Mesenchymal stem cell (in vitro differentiated cells and primary cell): ENCODE measurements at places on chromosomes 5 and 9.

DNA sequence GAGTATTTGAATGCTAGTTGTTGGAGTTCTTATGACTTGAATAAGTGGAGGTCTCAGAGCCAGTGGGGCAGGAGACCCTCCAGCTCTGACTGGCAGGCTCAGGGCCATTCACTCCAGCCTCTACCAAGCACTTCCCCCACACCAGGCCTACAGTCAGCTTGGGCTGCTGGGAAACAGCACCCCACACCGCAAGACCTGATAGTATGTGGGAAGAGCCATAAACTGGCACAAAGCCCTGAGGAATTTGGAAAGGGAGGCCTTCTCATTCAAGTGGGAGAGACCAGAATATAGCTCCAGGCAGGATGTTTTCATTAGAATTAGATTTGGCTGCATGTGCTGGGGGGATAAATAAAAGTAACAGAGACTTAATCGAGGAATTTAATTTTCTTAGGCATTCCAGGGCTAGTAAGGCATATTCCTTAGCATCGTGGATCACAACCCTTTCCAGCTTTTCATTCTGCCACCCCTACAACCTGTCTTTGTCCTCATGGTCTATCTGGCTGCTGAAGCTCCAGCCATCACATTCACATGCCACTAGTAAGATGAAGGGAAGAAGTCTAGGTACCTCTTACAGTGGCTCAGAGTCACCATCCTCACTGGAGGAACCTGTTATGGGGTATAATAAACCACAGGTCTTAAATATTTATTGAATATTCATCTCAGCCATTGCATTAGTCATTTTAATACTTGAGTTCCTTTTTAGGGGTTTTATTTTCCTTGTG is 47.5 kb downstream of the TMOD1 start:
- H3K27me3 ChIP-seq: peaks cover 8% of the 10 kb centered on the region
- H3K36me3 ChIP-seq: no peaks in the 10 kb centered on the region
- H3K4me3 ChIP-seq: no peak overlapping the region
- no peak for DNase-seq
- H3K27ac ChIP-seq: no peak overlapping the region
- no peaks in the 10 kb centered on the region for H3K4me1 ChIP-seq

GRCh38 chr9:87545858-87546257 is 48.2 kb downstream of the DAPK1 start:
- no peaks in the 10 kb centered on the region for H3K36me3 ChIP-seq
- DNase-seq: peak; percentile 25
- H3K27ac ChIP-seq: peak overlapping the region; percentile 35
- no peak overlapping the region for H3K4me3 ChIP-seq
- peaks cover 18% of the 10 kb centered on the region for H3K4me1 ChIP-seq

DNA sequence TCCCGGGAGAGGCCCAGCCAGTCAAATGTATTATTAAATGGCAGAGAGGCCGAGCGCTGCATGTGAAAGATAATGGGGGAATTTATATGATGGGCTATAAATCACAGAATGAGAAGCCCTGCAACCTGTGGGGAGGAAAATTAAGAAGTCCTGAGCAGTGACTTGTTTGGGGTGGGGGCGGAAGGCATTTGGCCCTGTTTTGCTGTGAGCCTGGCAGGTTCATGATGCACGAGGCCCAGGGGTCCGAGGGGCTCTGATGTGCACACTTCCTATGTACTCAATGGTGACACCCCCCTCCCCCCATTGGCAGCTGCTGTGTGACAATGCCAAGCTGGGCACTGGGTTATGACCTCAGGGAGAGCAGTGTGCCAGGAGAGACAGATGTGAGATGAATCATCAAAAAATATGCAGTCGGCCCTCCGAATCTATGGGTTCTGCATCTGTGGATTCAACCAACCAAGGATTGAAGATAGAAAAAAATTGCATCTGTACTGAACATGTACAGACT is 13.7 kb upstream of the DAB2IP start:
- DNase-seq: peak; percentile 19
- no peak overlapping the region for H3K27ac ChIP-seq
- no peaks in the 10 kb centered on the region for H3K36me3 ChIP-seq
- peaks cover 30% of the 10 kb centered on the region for H3K4me1 ChIP-seq
- no peak overlapping the region for H3K4me3 ChIP-seq

DNA sequence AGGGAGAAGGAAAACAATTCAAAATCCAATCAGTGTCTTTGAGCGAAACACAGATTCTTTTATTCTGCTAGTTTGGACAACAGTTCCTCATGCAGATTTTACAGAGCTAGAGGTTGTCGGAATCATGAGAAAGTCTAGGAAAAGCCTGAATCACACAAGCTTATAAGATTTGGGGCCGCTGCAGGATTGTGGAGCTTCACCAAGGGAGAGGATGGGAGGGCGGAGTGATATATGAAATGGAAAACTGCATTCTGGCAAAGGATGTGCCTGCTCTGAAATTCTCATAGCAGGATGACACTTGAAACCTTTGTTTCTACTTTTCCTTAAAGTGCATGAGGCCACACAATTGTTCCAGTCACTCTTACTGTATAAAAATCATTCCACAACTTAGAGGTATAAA is 134.3 kb downstream of the OR2K2 start:
- no peaks in the 10 kb centered on the region for H3K4me1 ChIP-seq
- no peaks in the 10 kb centered on the region for H3K36me3 ChIP-seq
- no peak overlapping the region for H3K4me3 ChIP-seq

GRCh38 chr9:15157381-15157780 is 149.6 kb downstream of the TTC39B start:
- H3K4me3 ChIP-seq: no peak overlapping the region
- H3K36me3 ChIP-seq: no peaks in the 10 kb centered on the region
- H3K4me1 ChIP-seq: peaks cover 2% of the 10 kb centered on the region
- DNase-seq: no peak

DNA sequence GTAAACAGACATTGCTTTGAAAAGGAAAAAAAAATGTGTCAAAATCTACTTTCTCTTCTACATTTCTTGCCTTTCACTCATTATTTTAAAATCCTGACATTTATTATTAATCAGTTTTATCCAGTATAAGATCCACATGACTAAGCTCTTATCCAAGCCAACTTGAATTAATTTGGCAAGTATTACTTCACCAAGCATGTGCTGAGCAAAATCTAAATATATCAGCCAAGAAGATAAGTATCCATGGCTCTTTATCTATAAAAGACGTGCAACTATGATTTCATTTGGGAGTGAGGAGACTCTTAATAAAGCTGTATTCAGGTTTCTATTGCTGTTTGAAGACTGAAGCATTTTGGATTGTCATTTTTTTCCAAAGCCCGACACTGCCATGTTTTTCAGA is 221.3 kb downstream of the TRIM36 start:
- H3K27ac ChIP-seq: no peak overlapping the region
- no peaks in the 10 kb centered on the region for H3K4me1 ChIP-seq
- H3K36me3 ChIP-seq: no peaks in the 10 kb centered on the region
- H3K4me3 ChIP-seq: peak overlapping the region; percentile 18

DNA sequence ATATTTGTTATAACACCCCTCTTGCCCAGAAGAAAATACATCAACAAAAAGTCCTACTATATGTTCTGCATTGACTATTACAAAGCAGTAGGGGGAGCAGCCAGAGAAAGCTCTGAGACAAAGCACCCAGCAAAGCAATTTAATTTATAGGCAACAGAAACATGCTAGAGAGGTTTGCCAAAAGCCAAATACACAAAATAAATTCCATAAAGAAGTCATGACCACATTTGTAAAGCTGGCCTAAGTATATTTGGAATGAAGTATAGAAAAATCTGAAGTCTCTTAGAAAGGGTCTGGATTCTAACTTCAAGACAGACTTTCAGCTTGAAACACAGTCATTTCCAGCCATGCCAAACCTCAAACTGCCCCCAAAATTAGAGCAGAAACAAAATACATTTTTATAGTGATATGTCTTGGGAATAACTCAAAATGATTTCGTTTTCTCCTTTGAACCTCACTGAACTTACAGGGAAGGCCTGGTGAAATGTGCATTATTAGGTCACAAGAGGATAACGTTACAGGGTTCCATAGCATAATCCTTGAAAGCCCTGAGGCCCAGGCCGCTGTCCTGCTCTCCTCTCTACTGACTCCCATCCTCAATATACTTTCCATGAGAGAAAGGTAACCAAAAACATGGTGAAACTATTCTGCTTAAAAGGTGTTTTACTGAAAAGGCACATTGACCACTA is 451.8 kb downstream of the RAB3C start:
- H3K36me3 ChIP-seq: no peaks in the 10 kb centered on the region
- H3K4me3 ChIP-seq: no peak overlapping the region
- H3K27ac ChIP-seq: no peak overlapping the region
- H3K27me3 ChIP-seq: no peaks in the 10 kb centered on the region
- DNase-seq: peak; percentile 66

- H3K27me3 ChIP-seq: peaks cover 26% of the 10 kb centered on the region
- no peak overlapping the region for H3K27ac ChIP-seq
- H3K4me3 ChIP-seq: peak overlapping the region; percentile 98
- H3K4me1 ChIP-seq: peaks cover 40% of the 10 kb centered on the region
- DNase-seq: peak; percentile 56
- H3K36me3 ChIP-seq: no peaks in the 10 kb centered on the region
These were observed 1.3 kb downstream of the NR4A3 start for GRCh38 chr9:99822806-99823591.

- H3K27ac ChIP-seq: no peak overlapping the region
- H3K4me3 ChIP-seq: peak overlapping the region; percentile 51
- DNase-seq: peak; percentile 76
These were observed 1.8 kb downstream of the LPCAT1 start for GRCh38 chr5:1521671-1522600.

DNA sequence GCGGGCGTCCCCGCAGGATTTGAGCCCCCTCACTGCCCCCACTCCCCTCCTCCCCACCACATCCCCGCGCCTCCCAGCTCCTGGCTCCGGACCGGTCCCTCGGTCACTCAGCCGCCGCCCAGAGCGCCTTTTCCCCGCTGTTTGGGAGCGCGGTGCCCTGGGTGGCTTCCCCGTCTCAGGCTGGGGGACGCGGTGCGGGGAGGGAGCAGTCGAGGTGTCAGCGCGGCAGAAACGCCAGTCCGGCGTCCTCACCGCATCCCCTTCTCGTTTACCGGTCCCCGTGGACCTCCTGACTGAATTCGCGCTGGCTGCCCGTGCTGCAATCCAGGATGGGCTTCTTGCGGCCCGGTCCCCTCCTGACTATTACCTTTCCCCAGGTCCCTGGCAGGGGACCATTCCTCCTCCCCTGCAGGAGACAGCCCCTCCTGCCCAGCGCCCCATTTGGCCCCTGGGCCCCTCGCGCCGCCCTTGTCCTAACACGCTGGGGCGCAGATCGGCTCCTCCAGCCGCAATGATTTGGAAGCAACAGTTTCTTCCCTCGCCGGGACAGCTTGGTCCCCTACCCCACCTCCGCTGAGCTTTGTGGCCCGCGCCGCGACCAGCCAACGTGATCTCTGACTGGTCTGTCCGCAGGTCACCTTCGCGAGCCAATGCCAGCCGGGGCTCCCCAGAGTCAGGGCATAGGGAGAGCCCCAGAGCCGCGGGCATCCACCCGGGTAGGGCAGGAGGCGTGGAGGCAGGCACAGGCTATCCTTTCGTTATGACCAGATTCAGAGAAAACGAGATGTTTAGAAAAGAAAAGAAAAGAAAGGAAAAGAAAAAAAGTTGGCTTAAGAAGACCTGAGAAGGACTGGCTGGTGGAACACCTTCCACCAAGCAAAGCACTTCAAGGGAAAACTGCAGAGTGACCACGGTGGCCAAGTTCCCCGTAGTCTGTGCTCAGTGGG is 1.2 kb downstream of the ANKRD33B start:
- peak; percentile 32 for DNase-seq
- H3K27ac ChIP-seq: no peak overlapping the region
- no peaks in the 10 kb centered on the region for H3K27me3 ChIP-seq
- H3K4me3 ChIP-seq: peak overlapping the region; percentile 86

GRCh38 chr5:35608881-35609779 is 8.5 kb upstream of the SPEF2 start:
- H3K36me3 ChIP-seq: no peaks in the 10 kb centered on the region
- H3K4me3 ChIP-seq: no peak overlapping the region

GRCh38 chr5:98639274-98639673 is 134.2 kb upstream of the RGMB start:
- H3K27me3 ChIP-seq: no peaks in the 10 kb centered on the region
- peak overlapping the region; percentile 66 for H3K27ac ChIP-seq
- no peaks in the 10 kb centered on the region for H3K36me3 ChIP-seq
- no peak for DNase-seq
- no peak overlapping the region for H3K4me3 ChIP-seq
